ENCODE measurements at places on chromosomes 5 and 9.

DNA sequence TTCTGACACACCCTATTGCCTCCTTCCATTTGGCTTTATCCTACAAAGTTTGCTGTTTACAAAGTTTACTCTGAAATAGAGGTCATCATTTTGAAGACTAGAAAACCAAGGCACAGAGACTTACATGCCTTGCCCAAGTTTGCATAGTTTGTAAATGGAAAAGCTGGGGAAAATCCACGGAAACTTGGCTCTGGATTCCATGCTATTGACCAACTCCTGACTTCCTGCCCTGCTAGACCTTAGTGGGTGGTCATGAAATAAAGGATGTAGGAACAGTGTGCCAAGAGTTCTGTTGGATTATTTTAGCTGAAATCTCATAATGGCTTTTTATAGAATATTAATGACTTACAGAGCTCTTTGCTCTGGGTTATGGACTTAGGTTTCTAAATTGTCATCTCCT is 69.5 kb downstream of the GRIA1 start:
- no peak for DNase-seq

- no peak for DNase-seq
These were observed 24.4 kb upstream of the SH3RF2 start for GRCh38 chr5:145912019-145912418.

DNA sequence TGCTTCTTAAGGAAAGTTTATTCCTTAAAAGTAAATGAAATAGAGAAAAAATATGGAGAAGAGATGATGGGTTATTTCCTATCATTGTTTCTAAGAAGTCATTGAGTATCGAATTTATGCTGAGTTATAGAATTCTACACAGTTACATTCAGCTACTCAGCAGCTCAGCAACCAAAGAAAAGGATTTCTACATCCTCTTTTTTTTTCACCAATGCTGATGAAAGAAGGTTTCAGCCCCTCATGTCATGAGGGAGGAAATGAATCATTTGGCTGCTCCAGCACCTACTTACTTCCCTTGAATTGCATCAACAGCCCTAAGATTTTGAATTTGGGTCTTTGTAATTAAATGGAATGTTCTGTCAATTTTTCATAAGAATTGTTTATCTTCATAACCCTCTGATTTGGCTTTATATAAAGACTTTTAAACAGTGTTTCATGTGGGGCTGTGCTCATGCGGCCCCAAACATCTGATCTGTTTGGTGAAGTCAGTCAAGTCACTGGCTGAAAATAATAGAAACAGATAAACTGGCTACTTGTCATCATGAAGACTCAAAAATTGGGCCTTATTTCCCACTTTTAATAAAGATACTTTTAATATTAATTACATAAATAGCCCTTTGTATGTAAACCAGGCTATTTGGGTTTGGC is 18.5 kb upstream of the SNX2 start:
- DNase-seq: no peak

DNA sequence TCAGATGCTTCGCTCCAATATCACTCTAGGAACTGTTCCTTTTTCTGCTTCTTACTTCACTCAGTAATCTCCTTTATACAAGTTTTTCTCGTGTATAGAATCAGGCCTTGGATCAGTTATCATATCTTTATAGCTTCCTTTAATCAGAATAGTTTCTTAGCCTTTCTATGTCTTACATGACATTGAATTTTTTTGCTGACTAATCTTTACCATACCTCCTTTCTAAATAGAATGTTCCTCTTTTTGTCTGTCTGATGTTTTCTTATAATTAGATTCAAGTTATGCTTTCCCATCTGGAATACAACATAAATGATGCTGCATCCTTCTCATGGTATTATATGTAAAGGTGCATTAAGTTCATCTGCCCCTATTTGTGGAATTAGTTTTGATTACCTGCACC is 40.2 kb upstream of the TYRP1 start:
- no peak for DNase-seq

DNA sequence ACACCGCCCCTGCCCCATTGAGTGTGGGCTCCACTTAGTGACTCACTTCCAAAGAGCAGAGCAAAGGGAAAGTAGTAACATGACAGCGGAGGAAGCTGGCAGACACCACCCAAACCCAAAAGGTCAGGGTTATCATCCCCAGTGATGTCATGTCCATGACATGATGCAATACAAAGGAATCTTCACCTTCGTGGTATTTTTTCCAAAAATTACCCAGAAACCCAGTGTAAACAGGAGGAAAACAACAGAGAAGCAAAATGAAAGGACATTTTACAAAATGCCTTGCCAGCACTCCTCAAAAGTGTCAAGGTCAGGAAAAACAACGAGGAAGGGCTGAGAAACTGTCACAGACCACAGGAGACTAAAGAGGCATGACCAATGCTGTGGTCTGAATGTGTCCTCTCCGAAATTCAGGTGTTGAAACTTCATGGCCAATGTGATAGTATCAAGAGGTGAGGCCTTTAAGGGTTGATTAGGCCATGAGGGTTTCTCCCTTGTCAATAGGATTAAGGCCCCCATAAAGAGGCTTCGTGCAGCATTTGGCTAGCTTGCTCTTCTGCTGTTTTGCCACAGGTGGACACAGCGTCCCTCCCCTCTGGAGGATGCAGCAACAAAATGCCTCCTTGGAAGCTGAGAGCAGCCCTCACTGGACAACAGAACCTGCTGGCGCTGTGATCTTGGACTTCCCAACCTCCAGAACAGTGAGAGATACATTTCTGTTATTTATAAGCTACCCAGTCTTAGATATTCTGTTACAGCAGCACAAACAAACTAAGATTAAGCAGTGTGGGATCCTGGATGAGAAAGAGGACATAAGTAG is 30.5 kb upstream of the MED10 start:
- DNase-seq: no peak

- DNase-seq: no peak
These were observed 156.0 kb downstream of the DCP2 start for GRCh38 chr5:113132564-113132963.

DNA sequence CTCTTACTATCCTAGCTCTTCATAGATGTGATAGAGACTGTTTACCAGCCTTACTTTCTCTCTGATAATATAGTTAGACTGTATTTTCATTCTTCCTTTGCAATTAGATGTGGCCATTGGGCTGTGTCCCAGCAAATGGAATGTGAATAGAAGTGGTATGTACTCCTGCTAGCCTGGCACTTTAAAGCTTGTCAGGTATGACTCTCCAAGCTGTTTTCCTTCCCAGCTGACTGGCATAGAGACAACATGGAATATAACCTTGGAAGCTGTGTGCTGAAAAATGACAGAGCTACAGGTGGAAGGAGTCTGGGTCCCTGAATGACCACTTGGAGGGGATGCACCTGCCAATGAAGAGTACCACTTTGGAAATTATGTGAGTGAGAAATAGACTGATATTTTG is 116.2 kb downstream of the DIRAS2 start:
- no peak for DNase-seq

DNA sequence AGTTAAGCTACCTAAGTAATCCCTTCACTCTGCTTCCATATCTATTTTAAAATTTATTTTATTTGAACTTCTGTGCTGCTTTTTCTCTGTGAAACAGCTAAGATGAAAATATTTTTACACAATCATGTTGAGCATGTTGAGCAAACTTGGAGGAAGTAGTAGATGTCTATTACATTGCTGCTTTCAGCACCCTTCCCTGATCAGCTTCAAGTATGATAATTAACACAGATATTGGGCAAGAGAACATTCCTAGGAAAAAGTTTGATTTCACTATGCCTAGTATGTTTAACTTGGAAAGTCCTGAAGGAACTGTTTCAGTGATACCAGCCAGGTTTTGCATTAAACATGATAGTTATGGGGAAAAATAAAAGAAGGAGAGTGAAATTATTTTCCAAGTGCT is 283.6 kb downstream of the ELAVL2 start:
- DNase-seq: no peak

Data from T-helper 9 cell (primary cell).